EH (cell line): ENCODE measurements at places on chromosomes 2 and 18.

- no peak for DNase-seq
These were observed 151.7 kb upstream of the POU3F3 start for GRCh38 chr2:104702031-104702850.

- DNase-seq, result peak; percentile 63
These were observed 162.5 kb upstream of the EPAS1 start for GRCh38 chr2:46134531-46135227.

GRCh38 chr2:37679072-37679695 is 7.7 kb upstream of the CDC42EP3 start:
- no peak for DNase-seq

DNA sequence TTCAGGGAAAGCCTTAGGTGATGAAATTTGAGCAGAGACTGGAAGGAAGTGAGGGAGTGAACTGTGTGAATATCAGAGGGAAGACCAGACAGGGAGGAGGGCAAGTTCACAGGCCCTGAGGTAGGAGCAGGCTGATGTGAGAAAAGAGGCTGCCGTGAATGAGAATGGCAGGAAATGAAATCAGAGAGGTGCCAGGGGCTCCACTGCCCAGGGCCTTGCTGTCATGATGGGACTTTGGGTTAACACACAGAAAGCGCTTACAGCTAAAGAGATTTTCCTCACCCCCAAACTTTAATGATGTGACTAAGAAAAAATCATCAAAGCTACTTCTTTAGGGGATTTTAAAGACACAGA is 53.8 kb downstream of the MARCHF4 start:
- no peak for DNase-seq

GRCh38 chr2:129754421-129754820 is 225.0 kb upstream of the RAB6C start:
- no peak for DNase-seq

DNA sequence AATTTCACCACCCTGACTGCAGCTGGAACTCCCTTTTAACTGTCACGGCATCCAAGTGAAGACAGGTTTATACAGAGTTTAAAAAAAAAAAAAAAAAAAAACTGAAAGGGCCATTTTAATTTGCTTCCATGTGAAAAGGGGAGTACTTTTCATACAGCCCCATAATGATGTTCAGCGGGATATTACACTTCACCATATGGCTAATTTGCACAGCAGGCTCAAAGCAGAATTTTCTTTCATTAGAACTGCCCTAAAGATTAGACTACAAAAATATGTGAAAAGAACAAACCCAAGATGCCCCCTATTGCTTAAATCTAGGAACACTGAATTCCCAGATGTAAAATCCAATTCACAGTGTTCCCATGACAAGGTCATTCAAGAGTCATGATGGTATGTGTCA is 301.8 kb downstream of the EXOC6B start:
- DNase-seq, result no peak

DNA sequence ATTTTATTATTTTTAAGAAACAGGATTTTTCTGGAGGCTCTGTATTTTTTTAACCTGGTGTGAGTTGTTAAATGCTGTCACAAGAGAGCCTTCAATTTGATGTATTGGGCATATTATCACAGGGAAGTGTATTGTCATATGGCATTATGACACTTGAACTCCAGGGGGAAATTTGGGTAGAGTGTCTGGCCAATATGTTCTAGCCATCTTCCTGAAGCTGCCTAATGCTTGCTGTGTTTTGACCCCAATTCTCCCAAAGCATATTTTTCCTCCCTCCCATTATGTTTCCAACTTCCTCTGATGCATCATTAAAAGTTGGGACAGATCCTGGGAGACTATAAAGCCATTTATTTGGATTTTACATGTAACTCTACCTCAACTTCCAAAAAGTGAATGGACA is 214.1 kb upstream of the SESTD1 start:
- no peak for DNase-seq

DNA sequence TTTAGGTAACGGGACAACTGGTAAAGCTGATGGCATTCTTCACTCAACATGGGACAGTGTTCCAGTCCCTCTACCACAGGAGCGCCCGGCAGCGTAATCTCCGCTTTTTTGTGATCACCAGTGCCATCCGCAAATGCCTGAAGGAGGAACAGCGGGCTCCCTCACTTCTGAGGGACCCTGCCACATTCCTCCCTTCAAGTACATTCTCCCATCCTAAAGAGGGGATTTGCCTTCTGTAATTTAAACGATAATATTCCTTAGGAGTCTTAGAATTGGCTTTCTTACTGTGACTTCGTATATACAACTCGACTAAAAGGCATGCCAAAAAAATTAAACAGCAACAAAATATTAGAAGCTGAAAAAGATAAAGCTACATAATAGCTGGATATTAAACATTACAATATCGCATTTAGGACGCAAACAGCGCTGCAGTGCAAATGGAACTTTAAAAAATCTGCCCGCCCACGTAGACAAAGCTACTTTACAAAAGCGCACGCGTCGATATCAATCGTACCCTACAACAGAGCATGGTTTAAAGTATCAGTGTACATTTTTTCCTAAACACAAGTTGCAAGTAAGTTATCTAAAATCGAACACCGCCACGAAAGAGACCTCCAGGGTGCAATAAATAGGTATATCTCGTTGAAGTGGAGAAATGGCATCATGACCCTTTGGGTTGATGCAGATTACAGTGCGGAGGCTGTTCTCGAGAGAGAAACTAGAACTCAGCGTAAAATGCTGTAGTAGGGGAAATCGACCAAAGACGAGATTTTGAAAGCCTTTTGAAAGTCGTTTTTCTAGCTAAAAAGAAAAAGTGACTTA is 2.3 kb upstream of the VSNL1 start:
- no peak for DNase-seq

- DNase-seq, result peak; percentile 97
These were observed 92.6 kb upstream of the KCNE4 start for GRCh38 chr2:222959358-222959757.

DNA sequence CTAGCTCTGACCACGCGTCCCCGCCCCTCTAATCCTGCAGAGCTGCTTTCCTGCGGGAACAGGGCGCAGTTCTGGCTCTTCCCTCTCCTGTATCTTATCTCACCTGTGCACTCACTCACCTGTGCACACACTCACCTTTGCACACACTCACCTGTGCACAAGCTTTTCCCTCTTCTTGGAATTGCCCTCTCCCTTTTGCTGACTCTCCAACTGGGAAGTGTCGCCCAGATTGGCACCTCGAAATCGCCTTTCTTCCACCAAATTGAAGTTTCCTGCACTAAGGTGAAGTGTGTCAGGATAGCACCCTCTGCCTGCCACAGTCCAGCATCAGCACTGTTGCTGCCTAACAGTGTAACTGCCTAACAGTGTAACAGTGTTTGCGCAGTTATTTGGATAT is 566 bp upstream of the CMPK2 start:
- peak; percentile 33 for DNase-seq

- DNase-seq, result no peak
These were observed 304.0 kb downstream of the ZNF521 start for GRCh38 chr18:25047983-25048382.

DNA sequence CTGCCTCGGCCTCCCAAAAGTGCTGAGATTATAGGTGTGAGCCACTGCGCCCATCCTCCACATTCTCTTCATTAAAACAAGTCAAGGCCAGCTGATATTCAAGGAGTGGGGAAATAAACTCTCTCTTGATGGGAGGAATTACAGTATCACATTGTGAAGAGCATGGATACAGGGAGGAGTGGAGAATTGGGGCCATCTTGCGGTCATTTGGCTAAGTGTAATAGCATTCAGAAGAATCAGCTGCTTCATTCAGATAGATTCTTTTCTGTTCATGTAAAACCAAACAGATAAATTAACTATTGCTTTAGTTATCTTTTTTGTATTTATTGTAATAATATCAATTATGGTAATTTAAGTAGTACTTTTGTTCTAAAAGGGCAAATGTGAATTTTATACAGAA is 156.3 kb downstream of the UBR3 start:
- no peak for DNase-seq

- no peak for DNase-seq
These were observed 60.1 kb upstream of the CD28 start for GRCh38 chr2:203646266-203646864.

GRCh38 chr2:129428086-129428660 is 551.3 kb upstream of the RAB6C start:
- DNase-seq, result no peak

- DNase-seq, result no peak
These were observed 61.2 kb upstream of the MRPS9 start for GRCh38 chr2:104976603-104977120.

- DNase-seq, result no peak
These were observed 1.4 kb upstream of the CAB39 start for GRCh38 chr2:230711224-230711623.

GRCh38 chr2:216696751-216697560 is 1.6 kb upstream of the IGFBP5 start:
- DNase-seq, result peak; percentile 57

- peak; percentile 41 for DNase-seq
These were observed 187.5 kb downstream of the TWIST2 start for GRCh38 chr2:239035361-239035814.

DNA sequence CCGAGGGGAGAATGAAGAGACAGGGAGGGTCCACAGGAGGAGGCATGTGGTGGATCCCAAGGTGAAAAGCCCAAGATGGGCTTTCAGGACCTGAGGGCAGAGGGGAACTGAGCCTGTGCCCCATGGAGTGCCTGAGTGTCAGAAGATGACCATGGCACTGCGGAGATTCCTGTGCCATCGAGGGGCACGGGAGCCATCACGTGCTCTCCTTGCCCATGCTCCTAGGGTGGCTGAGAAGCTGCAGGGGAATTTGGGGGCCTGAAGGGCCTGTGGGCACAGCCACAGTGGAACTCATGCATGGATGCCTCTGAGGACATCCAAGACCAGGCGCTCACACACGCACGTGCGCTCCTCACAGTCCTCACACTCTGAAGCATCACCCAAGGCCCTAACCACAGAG is 56.1 kb upstream of the GLI2 start:
- DNase-seq, result no peak

DNA sequence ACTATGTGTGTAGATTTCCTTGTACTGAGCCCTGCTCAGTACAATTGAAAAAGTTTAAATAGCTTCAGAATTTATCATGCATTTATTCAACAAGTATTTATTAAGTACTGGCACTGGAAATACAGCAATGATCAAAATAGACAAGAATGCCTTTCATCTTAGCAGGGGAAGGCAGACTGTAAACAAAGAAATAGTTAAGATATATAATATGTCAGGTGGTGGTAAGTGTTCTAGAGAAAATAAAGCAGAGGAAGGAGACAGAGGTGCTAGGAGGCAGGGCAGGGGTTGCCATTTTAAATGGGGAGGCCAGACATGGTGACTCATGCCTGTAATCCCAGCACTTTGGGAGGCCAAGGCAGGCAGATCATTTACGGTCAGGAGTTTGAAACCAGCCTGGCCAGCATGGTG is 13.6 kb upstream of the LIPG start:
- DNase-seq, result peak; percentile 32

- DNase-seq, result no peak
These were observed 742.4 kb downstream of the DCDC2C start for GRCh38 chr2:4445821-4446220.

DNA sequence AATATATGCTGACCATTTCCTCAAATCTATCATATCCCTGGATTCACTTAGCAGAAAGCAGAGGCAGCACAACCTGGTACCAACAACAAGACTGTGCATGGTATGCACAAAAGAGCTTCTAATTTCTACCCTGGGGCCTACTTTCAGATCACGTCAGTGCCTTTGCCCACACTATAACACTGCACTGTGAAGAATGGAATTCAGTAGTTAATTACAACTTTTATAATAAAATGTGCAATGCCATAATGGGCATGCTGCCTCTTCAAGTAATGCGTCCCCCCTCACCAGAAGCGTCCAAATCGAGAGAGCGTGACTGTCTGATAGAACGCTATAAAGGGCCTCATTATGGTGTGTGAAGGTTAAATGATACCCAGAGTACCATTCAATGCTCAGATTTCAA is 328.1 kb upstream of the PKDCC start:
- no peak for DNase-seq

DNA sequence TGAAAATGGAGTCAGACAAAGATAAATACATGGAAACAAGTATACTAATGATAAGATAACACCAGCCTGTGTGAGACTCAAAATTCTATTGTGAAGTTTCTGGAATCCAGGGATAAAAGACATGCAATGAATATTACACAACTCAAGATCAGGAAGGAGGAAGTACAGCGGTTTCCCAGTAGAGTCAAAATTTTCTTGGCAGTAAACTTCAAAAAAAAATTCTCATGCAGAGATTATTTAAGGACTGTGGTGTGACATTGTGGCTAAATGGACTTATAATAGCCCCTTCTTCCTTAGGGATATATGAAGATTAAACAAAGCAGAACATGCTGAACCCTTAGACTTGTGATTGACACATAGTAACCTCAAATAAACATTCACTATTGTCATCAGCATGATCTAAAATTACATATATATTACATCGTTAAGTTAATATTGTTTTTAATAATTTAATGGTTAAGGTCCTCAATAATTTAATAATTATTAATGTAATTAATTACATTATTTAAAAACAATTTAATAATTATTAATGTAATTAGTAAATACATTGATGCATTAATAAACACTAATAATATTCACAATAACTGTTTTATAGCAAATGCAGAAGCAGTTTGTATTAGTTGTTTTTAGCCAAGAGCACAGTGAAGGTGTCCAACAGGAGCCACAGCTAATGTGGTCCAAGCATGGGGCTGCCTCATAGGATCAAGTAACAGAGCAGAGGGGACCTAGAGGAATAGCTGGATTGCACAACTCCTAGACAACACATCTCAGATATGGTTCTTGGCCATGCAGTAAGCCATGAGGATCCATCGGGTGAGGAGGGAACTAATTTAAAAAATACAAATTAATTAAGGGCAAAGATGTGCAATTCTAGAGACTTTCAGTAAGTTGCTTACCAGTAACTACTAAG is 77.3 kb downstream of the POLE4 start:
- DNase-seq, result peak; percentile 31

DNA sequence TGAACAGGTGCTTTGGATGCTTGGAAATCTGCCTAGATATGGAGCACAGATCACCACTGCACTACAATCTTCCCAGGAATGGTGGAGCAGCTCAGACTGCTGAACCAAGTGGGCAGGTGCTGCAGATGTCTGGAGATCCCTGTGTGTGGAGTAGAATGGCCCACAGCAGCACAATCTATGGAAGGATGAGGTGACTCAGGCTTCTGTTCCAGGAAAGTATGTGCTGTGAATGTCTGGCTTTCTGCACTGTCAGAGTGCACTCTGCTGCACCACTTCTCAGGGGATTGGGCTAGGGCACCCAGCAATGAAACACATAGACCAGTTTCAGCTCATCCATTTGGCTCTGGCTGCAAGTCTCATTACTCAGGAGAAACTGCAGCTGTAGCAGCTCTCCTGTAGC is 865.4 kb upstream of the NXPH2 start:
- no peak for DNase-seq

GRCh38 chr2:240998706-240998994 is 232 bp downstream of the SNED1 start:
- DNase-seq, result no peak

- DNase-seq, result peak; percentile 26
These were observed 845 bp downstream of the EML4 start for GRCh38 chr2:42169874-42170521.
